ENCODE measurements at places on chromosomes 2 and 18. TPM values are rescaled to one million over a fixed set of nuclear protein-coding genes. Genes with fewer than 3 reads are reported as not detected.

The IFIH1 gene
- 6.9 TPM for total RNA-seq

The IL1F10 gene
- total RNA-seq: not detected

The AFF3 gene
- total RNA-seq: 5.7 TPM

The FIGN gene
- 1.0 TPM for total RNA-seq

The NR4A2 gene
- total RNA-seq: 57.6 TPM

The CHRNG gene
- total RNA-seq: 3.3 TPM

The DYSF gene
- 4.3 TPM for total RNA-seq

The METTL8 gene
- 8.6 TPM for total RNA-seq

The IMPA2 gene
- 18.5 TPM for total RNA-seq

The TMEM17 gene
- 1.3 TPM for total RNA-seq

The TRIM43 gene
- total RNA-seq: not detected

The CYRIA gene
- total RNA-seq: 1.9 TPM

The TNFAIP6 gene
- 32.4 TPM for total RNA-seq

The FAM124B gene
- total RNA-seq: 0.26 TPM

The DNER gene
- total RNA-seq: 4.8 TPM

The CD28 gene
- not detected for total RNA-seq

The CCDC88A gene
- total RNA-seq: 25.2 TPM

The CLEC4F gene
- not detected for total RNA-seq

The EML6 gene
- not detected for total RNA-seq

The GALNT5 gene
- 7.6 TPM for total RNA-seq

The CHPF gene
- total RNA-seq: 201 TPM

The PARD3B gene
- total RNA-seq: 1.4 TPM

The MAP3K19 gene
- total RNA-seq: not detected

The AMER3 gene
- not detected for total RNA-seq

The NCKAP5 gene
- 2.2 TPM for total RNA-seq

The IL18R1 gene
- 3.1 TPM for total RNA-seq

The NEB gene
- total RNA-seq: 1.9 TPM

The ASIC4 gene
- total RNA-seq: not detected
